ENCODE measurements at places on chromosomes 2 and 18. TPM values are rescaled to one million over a fixed set of nuclear protein-coding genes. Genes with fewer than 3 reads are reported as not detected.

Gene TTC21B
- 12.0 TPM for total RNA-seq

DNA sequence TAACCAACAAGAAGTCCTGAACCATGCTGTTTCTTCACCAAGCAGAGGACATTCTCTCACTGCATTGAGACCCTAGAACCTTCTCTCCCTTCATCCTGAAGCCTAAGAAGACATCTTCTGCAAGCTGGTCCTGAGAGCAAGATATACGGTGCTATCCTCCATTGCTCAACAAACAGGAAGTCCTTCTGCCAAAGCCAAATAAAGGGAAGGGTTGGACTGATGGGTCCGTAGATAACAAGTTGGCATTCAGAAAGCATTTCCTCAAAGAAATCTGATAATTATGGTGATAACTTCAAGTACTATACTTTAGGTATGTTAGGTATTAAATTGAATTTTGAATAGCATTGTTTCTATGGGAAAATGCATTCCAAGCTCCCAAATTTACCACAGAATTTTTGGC, 23.3 kb downstream of the GRB14 start:
- no peak overlapping the region for H3K4me3 ChIP-seq
- H3K27me3 ChIP-seq = no peaks in the 10 kb centered on the region
- no peak overlapping the region for H3K27ac ChIP-seq
- no peaks in the 10 kb centered on the region for H3K36me3 ChIP-seq
- H3K4me1 ChIP-seq = peaks cover 10% of the 10 kb centered on the region

DNA sequence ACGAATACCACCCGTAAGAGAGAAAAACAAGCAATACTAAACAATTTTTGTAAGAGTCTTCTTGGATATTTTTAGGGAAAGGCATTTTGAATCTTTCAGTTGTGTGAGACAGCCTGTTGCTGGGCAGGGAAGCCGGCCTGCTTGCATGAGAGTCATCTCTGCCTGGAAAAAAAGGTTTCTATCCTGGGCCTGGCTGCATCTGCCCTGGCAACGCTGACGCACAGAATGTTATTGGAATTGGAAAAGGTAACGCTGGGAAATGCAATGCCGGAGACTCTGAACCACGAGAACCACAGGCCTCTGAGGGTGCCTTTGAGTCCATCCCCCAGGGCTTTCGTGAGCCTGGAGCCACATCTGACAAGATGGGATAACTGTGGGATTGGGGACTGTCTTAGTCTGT, 17.9 kb upstream of the NPAS2 start:
- H3K4me1 ChIP-seq = peaks cover 24% of the 10 kb centered on the region
- no peaks in the 10 kb centered on the region for H3K27me3 ChIP-seq
- no peak overlapping the region for H3K27ac ChIP-seq
- no peaks in the 10 kb centered on the region for H3K36me3 ChIP-seq

DNA sequence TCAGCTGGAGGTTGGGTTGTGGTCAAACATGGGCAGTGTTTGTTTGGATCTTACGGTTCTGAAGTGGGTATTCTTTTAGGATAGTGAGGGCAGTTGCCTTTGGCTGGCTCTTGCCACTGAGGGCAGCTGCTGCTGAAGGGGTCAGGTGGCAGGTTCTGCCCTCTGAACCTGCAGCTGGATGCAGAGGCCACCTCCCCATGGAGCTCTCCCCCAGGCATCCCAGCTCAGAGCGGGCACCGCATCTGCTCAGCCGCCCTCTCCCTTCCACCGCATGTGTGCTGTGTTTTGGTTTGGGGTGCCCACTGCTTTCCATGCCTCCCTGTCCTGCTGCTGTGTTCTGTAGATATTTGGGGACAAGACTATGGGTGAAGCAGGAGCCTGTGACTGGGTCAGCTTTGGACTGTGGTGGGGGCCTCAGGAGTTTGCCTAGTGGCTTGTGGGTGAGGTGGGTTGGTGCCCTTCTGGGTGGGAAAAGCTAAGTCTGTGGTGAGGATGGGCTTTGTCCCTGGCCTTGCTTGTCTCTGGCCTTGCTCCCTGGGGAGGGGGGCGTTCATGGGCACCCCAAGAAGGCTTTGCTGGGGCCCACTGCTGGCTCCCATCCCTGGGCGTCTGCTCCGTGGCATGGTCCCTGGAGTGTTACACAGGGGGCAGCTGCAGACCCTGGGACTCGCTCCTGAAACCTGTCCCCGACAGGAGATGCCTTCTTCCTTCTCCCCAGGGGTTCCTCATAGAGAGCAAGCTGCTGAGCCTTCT, 28.5 kb downstream of the OTOF start:
- H3K4me3 ChIP-seq = no peak overlapping the region
- H3K27ac ChIP-seq = no peak overlapping the region
- no peak for DNase-seq
- no peaks in the 10 kb centered on the region for H3K36me3 ChIP-seq
- H3K4me1 ChIP-seq = no peaks in the 10 kb centered on the region
- no peaks in the 10 kb centered on the region for H3K27me3 ChIP-seq

- no peak for DNase-seq
- no peak overlapping the region for H3K27ac ChIP-seq
- no peaks in the 10 kb centered on the region for H3K36me3 ChIP-seq
- H3K4me1 ChIP-seq = no peaks in the 10 kb centered on the region
- H3K27me3 ChIP-seq = no peaks in the 10 kb centered on the region
- no peak overlapping the region for H3K4me3 ChIP-seq
Measured at GRCh38 chr18:32072321-32072720, 19.4 kb upstream of the RNF138 start.
